ENCODE measurements at places on chromosomes 16 and 17.
A peak's percentile ranks its signal among the peaks of the same experiment; 100 is the strongest.

DNA sequence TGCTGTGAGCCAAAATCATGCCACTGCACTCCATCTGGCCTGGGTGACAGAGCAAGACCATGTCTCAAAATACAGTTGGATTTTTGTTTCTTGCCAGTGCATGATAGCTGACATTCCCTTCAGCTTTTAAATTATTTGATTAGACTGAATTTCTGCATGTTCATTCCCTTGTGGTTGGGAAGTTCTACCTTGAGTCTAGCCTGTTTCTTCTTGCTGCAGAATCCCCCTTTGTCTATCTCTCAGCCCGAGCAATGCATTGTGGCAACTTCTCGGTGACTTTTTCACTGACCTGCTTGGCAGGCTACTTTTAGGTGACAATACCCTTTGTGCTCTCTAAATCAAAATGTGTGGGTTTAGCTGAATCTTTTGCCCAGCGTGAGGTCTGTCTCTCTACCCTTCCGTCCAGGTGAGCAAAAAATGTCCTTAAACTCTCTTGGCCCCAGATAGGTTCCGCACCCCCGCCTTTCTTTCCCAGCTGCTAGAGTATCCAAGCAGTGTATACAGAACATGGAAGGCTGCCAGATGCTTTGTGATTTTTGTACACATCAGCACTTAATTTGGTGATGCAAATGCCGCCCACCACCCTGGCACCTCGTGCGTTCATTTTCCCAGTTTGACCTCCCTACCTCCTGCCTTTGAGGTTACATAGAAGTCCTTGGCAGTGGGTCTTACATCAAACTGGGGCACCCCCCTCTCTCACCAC, 130.2 kb downstream of the ABCC6 start:
- no peak for DNase-seq

DNA sequence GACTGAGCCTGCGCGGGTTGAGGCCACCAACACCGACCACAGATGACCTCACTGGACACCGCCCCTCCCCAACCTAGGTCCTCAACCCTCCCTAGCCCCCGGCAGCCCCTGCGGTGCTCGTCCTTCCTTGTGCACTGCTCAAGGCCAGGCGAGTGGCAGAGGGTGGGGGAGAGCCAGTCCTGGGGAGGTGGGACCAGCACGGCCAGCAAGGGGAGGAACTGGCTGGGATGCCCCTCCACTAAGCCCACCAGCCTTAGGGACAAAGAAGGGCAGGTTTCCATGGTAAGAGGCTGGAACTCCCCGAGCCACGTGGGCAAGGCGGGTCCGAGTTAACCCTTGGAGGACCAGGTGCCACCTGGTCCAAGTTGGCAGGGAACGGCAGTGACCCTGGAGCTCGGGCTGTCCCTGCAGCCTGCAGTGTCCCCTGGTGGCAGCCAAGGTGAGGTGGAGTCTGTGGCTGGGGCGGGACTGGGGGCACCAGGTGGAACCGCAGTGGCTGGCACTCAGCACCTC, 9.2 kb downstream of the FSCN2 start:
- no peak for DNase-seq

GRCh38 chr16:51151435-51151960, 428 bp upstream of the SALL1 start:
- peak; percentile 82 for DNase-seq

GRCh38 chr16:64933885-64934284, 188.0 kb downstream of the CDH11 start:
- peak; percentile 19 for DNase-seq

GRCh38 chr16:24925163-24925562, 79.4 kb downstream of the SLC5A11 start:
- DNase-seq = no peak

DNA sequence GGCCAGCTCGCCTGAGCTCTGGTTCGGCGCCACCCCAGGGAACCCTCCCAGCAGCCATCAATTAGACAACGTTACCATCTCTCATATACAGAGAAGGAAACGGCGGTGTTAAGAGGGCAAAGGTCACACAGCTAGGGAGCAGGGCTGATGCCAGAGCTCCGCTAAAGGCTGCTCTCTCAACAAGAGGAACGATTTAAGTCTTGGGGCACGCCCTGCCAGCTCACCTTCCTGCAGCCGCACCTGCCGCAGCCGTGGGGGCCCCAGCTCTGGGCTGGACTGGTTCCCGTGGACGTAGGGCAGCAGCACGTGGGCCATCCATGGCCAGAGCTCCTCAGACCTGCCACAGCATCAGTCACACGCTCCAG, 43.5 kb downstream of the PKD1 start:
- DNase-seq = no peak

DNA sequence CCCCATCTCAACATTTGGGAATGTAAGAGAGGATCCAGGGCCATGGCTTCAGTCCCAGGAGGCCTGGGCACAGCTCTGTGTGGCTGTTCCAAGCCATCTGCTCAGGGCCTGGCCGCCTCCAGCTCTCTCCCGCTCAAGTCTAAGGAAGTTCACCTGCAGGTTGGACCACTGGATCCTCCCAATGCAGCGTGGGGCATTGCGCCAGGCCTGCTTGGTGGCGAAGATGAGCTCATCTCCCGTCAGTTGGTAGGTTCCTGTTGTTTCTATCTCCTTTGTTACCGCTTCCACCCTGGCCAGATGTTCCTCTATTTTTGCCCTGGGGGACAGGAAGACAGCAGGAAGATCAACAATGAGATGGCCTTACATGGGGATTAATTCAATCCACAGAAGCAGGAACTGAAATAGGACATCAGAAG, 17.5 kb downstream of the NOS2 start:
- DNase-seq = peak; percentile 95

DNA sequence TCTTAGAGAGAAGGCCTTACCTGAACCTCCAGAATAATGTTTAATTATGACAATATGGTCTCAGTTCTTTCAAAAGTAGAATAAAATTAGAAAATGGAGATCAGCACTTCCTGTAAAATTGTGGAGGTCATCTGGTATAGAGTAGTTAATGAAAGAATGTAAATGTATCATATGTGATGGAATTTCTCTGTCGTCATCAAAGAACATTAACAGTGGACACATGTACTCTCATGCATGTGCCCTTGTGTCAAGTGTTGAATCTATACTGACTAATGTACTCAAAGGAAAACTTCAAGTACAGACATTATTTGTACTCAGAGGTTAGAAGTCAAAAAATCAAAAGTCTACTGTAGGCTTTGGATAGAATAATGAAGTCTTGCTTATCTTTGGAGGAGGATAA, 129.2 kb upstream of the MYOCD start:
- DNase-seq = no peak

- no peak for DNase-seq
Observed at GRCh38 chr16:2826591-2827373, 3.3 kb upstream of the ZG16B start.
